A673 (cell line): ENCODE measurements at places on chromosomes 5 and 9. TPM values are rescaled to one million over a fixed set of nuclear protein-coding genes. Genes with fewer than 3 reads are reported as not detected.

DNA sequence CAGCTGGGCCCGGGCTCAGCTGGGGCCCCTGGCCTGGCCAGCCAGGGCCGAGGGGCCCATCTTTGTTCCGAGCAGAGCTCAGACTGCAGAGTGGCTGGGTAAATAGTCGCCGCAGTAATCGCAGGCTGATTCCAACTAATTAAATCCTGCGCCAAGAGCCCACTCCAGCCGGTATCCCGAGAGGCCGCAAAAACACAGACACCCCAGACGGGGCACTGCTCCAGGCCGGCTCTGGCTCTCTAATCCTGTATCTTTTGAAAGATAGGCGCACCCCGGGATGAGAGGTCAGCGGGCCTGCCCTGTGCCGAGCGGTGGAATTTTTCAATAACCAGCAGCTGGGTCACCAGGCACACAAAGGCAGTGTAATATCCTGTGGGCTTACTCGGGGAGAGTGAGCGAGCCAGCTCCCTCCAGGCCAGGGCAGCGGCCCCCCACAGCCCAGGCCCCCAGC lies 57.7 kb downstream of the LMX1B start:
- no peak for DNase-seq

DNA sequence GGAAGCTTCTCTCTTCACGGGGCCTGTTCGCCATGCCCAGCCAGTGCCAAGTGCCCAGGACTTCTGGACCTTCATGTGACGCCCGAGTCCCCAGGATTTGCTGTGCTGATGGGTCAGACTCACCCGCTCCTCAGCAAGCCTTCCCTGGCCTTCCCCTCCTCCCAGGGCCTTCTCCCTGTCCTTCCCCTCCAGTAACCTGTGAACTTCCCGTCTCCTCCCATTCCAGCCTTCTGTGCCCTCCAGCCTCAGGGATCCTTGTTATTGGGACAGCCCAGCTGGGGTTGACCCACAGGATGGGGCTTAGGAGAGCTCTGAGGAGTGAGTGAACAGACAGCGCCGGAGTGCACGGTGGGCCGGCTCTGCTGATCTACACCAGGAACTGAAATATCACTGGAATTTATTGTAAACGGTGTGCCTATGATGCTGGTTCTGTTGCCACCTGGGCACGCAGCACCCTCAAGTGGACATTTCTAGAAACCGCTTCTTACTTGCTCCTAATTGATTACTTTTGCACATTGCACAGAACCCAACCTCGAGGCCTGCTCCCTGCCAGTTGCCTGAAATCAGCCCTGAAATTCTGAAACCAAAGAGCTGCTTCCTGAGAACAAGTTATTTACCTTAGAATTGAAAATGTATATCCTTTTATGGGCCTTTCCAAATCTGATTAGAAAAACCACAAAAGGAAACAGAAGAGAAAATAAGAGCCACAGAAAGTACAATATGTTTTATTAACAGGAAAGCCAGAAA lies 1.5 kb downstream of the SPAAR start:
- peak; percentile 75 for DNase-seq

GRCh38 chr5:32029261-32029660 lies 144.9 kb downstream of the GOLPH3 start:
- no peak for DNase-seq

DNA sequence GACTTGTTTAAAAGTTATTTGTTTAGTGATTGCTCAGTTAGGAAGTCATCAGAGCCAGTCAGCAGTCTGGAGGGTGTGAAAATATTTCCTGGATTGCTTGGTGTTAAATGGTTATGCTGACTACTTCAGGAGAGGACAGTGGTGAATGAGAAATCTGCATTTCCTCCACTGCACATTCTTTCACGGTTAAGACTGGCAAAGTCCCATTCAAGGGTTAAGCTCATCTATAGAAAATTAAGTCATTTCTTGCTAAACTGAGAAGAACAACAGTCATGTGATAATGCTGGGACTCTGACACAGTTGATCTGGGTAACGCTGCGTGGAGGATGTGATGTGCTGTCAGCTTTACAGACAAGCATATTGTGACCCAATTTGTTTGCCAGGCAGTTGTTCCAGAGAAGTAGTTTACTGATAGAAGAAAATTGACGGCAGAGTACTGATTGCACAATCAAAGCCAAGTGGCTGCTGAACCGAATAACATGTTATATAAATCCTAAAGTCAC lies 80.4 kb downstream of the GRAMD2B start:
- no peak for DNase-seq

- peak; percentile 75 for DNase-seq
Observed at GRCh38 chr9:104743376-104743985, 4.0 kb upstream of the NIPSNAP3A start.

DNA sequence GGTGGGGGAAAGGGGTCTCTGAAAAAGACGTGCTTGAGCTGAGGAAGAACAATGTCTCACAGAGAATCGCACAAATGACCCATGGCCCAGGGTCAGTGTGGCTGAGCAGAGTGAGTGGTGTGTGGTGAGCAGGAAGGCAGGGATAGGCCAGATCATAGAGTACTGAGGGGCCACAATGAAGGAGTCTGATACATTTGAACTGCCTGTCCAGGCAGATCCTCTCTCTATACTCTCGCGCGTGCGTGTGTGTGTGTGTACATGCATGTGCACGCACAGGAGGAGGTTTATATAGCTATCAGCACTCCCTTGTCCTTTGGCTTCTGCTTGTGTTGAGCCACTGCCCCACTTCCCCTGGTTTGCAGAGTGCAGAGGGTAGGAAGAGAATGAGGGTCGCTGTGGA lies 294.0 kb downstream of the ZNF608 start:
- no peak for DNase-seq

- DNase-seq = no peak
Observed at GRCh38 chr9:136075134-136075841, 19.8 kb downstream of the NACC2 start.

DNA sequence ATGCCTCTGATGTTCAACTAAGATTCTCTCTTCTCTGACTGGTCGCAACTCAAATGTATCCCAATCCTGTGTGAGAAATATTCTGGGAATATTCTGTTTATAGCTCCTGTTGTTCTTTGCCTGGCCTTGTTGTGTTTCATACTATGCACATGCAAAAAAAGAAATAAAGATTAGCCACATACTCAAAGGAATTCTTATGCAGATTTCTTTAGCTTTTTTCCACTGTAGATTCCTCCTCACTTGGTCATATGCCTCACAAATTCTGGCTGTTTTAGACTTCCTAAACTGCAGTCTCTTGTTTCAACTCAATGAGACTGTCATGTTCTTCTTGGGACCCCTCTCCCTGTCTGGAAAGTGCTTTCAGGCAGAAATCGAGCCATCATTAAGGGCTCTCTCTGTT lies 217.5 kb upstream of the SH3GL2 start:
- DNase-seq = no peak

- DNase-seq = no peak
Observed at GRCh38 chr9:17824191-17824590, 245.3 kb downstream of the SH3GL2 start.

DNA sequence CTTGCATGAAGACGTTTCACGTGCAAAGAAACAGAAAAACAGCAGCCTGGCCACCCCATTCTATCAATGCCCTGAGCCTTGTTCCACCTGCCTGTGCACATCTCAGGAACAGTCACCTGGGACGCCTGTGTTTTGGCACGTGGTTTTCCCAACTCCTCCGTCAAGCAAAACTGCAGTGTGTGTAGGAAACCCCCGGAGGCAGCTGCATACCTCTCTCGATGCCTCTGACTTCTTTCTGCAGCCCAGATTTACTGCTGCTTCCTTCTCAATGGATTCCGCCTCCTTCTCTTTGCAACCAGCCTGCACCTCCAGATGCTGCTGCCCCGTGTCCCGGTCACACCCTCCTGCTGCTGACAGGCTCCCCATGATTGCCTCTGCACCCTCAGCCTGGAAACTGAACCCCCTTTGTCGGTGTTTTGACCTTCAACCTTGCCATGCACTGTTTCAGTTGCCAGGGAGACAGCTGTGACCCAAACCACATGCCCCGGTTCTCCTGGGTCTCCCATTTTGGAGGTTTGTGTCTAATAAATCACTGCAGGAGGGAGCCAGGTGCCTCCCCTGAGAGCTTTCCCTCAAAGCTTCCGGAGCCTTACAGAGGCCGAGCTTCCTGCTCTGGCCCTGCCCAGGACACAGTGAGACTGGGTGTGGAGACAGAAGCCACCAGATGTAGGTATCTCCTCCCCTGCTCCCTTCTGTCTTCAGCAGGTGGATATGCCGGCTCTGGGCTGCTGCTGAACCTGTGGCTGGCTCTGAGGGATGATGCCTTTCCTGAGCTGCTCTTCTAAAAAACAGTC lies 395.5 kb upstream of the IRX1 start:
- DNase-seq = no peak

- DNase-seq = no peak
Observed at GRCh38 chr9:128454991-128455390, 815 bp upstream of the ODF2 start.

DNA sequence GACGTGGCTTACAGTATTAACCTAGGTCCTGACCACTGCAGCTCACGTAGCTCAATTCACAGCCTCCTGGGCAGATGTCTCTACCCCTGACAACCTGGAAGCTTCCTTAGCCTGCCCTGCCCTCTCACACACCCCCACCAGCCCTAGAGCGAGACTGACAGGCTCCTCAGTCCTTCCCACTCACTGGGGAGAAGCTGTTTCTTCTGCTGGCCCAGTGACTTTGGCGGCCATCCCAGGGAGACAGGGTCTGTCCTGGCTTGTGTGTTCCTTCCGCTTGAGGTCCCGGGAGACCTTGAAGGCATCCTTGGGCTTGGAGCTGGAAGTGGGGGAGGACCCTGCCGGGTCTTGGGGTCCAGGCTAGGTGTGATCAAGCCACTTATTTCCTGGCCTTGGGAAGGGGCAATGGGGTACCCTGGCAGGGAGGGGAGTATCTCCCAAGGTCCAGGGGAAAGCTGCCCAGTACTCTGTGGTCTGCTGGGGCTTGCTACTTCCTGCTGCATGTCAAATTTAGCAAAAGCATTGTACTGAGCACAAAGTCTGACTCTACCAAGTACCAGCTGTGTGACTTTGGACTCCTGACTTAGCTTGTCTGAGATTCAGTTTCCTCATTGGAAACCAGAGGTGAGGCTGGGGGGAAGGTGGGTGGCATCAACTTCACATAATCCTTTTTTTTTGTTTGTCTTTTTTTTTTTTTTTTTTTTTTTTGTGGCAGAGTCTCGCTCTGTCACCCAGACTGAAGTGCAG lies 1.9 kb downstream of the MIGA2 start:
- no peak for DNase-seq

DNA sequence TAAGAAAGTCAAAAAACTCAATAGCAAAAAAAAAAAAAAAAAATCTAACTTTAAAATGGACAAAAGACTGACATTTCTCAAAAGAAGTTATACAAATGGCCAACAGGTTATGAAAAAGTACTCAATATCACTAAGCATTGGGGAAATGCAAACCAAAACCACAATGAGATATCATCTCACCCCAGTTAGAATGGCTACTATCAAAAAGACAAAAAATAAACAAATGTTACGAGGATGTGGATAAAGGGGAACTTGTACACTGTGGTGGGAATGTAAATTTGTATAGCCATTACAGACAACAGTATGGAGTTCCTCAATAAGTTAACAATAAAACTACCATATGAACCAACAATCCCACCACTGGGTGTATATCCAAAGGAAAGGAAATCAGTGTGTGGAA lies 37.2 kb downstream of the ENC1 start:
- no peak for DNase-seq

DNA sequence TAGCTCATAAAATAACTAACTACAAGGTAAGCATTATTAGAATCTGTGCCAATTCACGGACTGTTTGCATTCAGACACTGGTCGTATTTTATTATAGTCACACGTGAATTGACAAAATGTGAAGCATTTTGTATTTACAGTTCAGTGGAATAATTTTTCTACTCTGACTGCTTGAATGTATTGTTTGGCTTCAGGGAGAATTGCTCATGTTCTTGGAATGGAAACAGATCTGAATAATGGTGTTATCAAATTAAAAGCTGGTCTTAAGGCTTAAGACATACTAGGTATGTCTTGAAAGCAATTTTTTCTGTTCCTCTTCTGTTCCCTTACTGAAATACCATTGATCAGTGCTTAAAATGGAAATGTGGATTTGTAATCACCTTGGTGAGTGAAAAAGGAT lies 543.7 kb upstream of the TLE4 start:
- no peak for DNase-seq

DNA sequence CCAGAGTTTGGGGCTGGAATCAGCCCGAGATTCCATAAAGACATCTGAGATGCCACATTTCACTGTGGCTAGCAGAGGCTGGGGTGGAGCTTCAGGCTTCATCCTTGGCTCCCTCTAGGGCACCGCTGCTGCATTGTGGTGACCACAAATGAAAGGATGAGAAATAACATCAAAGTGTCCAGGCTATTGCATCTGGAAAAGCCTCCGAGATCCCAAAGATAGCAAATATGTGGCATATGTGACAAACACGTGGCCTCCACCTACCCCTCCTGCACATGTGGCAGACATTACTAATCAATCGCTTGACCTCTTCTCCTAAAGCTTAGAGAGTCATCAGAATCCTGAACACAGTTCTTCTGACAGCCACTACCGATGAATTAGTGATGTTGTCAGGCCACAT lies 4.5 kb downstream of the SPARC start:
- no peak for DNase-seq

DNA sequence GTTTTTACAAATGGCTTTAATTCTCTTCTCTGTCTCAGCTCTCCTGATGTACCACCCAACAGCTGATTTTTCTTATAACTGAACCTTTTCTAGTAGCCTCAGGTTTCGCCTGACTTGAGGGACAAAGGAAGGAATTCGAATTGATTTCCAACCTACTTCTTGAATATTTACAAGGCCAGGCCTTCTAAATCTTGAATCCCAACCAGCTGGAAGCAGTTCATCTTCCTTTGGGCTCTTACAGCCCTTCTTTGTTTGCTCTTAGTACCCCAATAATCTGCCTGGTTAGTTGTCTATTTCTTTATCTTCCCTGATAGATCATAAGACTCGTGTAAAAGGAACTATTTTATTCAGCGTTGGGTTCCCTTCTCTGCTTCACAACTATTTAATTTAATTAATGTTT lies 95.9 kb downstream of the NLN start:
- DNase-seq = no peak

DNA sequence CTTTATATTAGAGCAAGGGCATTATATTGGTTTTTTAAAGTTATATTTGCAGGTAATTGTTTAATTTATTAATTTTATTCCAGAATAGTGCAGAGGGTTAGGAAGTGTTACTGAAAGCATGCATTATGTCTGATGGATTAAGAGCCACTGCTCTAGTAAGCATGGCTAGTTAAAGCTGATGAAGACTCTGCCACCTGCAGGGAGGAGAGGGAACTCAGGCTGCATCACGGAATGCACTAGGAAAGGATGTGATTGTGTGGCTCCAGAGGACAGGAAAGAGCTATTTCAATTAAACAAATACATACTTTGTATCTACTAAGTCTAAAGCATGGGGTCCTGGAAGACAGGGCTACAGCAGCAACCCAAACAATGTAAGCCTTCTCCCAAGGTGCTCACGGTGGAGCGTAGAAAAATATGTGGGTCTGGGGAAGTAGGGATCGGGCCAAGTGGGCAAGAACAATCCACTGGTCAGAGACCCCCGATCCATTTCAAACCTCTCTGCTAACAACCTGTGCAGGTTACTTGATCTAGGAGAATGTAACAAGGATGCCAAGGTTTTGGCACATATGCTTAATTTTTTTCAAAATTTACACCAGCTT lies 15.3 kb upstream of the GRXCR2 start:
- peak; percentile 85 for DNase-seq

Gene ACTBL2
- total RNA-seq = not detected in 2 replicates

Gene CAVIN4
- total RNA-seq = 3.9 and 5.0 TPM in 2 replicates

Gene IFNA2
- not detected in 2 replicates for total RNA-seq

Gene PTGES2
- total RNA-seq = 120 and 122 TPM in 2 replicates

Gene GDF9
- total RNA-seq = 0.32 and 1.1 TPM in 2 replicates

Gene CHMP5
- 74.4 and 74.6 TPM in 2 replicates for total RNA-seq

Gene SLC2A8
- 12.7 and 17.1 TPM in 2 replicates for total RNA-seq

Gene ANKRD34B
- total RNA-seq = not detected in 2 replicates

Gene UNC5A
- total RNA-seq = 7.5 and 7.8 TPM in 2 replicates

Gene TICAM2
- total RNA-seq = 0.32 and 1.3 TPM in 2 replicates

Gene TMEFF1
- total RNA-seq = 19.1 and 25.2 TPM in 2 replicates

Gene IL9
- not detected in 2 replicates for total RNA-seq
